NCI-H187 (cell line): ENCODE measurements at places on chromosomes 11 and 22.

DNA sequence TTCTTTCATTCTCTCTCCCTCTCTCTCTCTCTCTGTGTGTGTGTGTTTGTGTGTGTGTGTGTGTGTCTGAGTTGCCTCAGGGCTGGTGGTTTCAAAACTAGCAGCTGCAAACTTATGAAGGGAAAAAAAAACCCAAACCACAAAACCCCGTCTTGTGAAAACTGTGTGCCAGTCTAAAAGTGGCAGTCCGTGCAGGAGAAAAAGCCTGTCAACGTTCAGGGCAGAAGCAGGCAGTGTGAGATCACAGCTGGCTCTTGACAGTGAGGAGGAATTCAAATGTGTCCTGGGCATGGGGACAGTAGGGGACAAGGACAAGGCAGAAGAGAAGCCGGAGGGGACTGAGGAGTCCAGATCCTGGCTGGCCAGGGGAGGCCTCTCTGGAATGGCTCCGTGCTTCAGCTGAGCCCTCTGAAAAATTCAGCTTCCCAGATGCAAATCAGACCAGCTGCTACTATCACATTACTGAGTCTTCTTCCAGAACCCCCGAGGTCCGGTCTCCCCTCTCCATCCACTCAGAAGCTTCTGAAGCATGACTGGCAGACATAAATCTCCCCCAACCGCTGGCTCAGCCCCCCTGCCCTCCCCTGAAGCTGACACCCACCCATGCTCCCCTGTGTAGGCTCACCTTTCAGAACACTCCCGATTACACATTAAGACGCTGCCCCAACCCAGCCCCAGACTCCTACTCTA lies 31.9 kb downstream of the FLI1 start:
- no peak for DNase-seq

GRCh38 chr11:110530900-110531741 lies 101.4 kb downstream of the FDX1 start:
- DNase-seq = no peak

DNA sequence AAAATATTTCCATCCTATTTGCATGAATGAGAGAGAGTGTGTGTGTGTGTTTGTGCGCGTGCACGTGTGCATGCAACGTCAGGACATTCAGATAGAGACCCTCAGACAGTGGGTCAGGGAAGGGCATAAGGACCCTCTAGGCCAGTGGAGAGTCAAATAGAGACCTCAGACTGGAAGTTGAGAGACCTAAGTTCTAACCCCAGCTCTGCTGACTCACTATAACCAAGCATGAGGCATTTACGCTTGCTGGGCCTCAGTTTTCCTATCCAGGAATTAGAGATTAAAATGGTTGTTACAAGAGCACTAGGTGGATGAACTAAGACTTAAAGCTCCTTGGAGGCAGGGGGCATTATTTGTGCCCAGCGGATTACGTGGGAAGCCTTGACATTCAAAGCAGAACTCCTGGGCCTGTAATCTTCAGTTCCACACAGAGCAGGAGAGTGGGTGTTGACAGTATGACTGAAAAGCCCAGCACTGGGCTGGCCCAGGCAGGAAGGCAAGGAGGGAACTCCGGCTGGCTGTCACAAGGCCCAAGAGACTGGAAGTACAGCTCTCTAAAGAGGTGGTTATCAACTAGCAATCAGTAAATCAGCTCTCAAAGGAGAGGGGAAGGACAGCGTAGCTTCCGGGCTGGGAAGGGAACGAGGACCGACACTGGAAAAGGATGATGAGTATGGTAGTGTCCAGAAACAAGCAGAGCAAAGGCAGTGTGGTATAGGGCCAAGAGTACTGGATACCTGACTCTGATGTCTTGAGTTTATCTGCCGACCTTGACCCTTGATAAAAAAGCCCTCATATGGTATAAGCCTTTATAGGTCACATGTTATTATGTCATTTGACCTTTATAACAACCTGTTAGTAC lies 9.2 kb downstream of the RHOG start:
- no peak for DNase-seq

DNA sequence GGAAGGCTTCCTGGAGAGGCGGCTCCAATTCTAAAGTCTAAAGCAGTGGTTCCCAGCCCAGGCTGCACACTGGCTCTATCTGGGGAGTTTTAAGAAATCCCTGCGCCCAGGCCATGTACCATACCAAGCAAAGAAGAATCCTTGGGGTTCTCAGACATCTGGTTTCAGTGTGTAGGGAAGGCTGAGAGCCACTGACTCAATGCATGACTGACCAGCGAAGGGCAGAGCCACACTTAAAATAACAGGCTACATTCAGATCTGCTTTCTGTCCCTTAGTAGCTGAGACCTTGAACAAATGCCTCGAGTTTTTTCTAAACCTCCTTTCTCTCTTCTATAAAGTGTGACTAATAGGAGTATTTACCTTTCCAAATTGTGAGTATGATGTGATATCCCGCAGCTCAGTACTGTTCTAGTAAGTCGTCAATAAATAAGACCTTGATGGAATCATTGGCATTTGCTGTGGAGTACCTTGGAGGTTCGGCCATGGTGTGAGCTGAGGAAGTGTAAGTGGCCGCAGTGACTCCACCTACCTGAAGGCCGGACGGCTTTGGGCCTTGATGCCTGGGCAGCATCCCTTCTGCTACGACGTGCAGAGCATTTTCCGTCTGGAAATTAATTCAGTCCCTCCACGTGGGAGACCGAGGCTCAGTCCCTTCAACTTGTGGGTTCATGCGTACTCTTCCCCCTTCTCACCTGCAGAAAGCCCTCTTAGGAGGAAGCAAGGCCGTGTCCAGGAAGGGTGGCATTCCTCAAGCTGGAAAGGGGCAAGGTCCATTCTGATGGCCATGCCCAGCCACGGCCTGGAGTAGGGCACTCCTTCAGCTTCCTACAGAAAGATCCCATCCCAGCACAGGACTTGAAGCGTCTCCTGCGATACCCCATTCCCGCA lies 25.1 kb downstream of the GLB1L2 start:
- no peak for DNase-seq

DNA sequence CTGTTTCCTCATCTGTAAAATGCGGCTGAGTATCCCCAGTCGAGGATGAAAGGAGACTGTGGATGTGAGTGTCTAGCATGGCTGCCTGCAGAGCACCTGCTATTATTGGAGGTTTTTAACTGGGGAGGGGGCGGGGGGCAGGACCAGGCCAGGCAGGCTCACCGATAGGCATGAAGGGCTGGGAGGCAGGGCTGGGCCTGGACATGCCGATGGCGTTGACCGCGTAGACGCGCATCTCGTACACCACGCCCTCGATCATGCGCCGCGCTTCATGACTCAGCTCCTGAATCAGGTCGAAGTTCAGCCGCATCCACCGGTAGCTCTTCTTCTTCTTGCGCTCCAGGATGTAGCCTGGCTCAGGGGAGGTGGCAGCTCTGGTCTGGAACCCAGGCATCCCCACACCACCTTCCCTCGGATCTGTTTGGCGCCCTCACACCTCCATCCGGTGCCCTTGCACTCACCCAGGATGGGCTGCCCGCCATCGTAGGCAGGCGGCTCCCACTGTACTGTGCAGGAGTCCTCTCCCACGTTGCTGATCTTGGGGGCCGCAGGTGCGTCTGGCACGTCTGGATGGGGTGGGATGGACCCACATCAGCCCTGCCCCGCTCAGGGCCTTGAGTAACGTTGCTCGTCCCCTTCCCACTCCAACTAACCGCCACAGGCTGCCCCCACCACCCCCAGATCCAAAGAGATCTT lies 15.1 kb downstream of the MYBPC3 start:
- DNase-seq = no peak

- DNase-seq = peak; percentile 17
Measured at GRCh38 chr11:125345421-125346178, 150.5 kb downstream of the FEZ1 start.
